ENCODE measurements at places on chromosomes 1 and 21.
A peak's percentile ranks its signal among the peaks of the same experiment; 100 is the strongest.

DNA sequence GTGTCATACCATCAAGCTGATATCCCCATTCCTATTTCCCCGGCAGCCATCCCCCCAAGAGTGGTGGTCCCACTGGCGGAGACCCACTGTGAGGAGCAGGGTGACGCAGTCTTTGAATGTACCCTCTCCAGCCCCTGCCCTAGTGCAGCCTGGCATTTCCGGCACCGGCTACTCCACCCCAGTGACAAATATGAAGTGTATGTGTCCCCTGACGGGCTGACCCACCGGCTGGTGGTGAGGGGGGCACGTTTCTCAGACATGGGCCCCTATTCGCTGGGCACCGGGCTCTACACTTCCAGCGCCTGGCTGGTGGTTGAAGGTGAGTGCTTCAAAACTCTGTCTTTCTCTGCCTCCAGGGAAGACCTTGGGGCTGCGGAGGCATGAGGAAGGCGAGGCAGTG lies 14.4 kb downstream of the IGFN1 start:
- no peak for DNase-seq

DNA sequence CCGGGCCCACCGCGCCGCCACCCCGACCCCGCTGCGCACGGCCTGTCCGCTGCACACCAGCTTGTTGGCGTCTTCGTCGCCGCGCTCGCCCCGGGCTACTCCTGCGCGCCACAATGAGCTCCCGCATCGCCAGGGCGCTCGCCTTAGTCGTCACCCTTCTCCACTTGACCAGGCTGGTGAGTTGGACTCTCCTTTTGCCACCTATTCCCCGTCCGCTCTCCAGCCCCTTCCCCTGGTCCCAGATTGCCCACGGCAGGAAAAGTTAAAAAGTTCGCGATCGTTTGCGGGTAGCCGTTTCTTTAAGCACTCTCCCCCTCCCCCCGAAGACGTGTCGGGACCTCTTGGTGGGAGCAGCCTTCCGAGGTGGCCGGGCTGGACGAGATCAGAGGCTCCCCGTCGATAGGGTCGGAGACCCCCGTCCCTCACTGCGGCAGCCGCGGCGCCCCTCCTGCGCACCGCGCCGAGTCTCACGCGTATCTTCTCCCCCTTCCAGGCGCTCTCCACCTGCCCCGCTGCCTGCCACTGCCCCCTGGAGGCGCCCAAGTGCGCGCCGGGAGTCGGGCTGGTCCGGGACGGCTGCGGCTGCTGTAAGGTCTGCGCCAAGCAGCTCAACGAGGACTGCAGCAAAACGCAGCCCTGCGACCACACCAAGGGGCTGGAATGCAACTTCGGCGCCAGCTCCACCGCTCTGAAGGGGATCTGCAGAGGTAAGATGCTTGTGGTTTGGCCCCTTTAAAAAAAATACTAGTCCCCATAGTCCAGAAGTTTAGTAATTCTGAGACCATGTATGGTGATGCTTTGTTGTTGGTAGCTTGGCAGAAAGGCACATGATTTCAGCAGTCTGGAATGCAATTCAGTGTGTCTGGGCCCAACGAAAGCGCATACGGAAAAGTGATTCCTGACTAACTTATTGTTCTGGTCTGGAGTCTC lies 576 bp downstream of the CCN1 start:
- no peak for DNase-seq

- DNase-seq, result no peak
These were observed 81.5 kb upstream of the KCNJ15 start for GRCh38 chr21:38175306-38175705.

DNA sequence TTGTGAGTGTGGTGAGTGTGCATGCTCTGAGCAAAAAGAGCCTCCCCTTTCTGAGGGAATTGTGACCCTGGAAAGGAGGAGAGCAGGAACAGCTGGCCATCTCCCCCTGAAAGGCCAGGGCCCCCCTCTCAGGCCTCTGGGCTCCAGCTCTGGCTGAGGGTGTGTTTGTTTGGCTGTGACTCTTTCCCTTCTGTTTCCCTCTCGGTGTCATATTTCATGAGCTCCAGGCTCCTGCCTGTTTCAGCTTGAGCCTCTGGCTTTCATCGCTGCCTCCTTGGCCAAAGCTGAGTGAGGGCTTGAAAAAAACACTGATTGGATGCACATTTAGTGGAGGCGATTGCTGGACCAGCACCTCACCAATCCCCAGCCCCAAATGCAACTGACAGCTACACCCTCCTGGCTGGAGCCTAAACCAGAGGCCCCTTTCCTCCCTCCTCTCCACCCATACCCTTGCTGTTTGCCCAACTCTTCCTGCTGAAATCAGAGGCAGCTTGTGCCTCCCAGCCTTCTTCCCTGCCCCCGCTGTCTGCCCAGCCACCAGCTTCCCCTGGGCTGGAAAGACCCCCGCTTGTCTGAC lies 64.1 kb downstream of the DDR2 start:
- no peak for DNase-seq

DNA sequence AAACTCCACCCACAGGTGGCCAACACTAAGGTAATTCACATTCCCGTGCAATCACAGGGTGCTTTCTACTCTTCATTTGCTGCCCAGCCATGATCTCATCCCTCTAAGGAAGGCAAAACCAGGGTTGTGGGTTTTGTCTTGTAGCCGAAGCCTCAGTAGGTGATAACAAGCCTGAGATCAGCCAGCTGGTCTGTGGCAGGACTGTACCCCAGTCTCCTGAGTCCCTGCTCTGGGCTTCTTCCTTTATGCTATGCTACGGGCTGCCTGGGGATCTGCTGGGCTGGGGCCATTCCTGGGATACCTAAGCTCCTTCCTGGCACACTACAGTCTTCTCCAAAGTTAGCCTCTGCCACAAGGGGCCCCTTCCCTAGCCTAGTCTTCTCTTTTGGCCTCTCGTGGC lies 9.8 kb downstream of the PPFIA4 start:
- DNase-seq, result no peak

DNA sequence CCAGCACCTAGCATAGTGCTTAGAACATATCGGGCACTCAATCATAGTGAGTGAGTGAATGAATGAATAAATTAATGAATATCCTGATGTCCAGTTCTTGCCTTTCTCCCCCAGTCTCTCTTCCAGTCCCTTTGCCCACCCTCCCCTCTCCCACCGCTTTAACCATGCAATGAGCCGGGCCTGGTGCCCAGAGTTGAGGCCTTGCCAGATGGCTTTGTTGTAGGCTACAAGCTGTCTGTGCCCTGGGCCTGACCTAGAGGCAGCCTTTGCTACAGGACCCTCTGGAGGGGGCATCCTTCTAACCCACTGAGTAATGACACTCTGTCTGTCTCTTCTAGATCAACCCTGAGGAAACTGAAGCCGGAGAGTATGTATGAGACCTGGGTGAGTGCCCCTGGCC lies 6.9 kb downstream of the CASQ1 start:
- no peak for DNase-seq

DNA sequence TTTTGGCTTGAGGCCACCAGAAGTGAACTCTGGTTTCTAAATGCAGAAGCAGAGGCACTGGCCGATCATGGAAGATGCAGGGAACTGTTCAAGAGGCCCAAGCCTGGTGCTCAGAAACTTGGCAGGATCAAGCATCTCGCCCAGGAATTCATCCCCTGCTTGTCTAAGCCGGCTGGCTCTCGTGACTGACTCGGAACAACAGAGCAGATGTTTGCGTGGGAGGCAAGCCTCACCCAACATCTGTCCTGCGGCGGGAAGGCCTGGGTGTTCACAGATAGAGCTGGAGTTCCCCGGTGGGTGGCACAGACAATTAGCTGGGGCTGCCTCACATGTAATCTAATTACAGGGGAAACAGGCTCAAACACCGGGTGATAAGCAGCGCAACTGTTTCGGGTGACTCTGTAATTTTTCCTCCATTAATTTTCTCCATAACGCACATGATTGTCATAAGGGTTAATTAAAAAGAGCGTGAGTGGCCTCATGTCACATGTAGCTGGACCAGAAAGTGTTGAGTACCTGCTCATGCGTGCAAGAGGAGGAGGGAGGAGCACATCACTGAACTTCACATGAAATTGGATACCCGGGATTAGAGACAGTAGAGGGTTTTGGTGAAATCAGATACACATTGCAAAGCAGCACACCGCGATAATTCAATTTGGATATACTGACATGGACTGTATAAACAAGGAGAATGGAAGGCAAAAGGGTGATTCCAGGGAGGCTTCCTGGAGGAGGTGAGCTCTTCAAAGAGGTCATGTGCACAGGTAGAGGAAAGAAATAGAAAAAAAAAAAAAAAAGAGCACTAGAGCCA lies 180.0 kb downstream of the ETS2 start:
- peak; percentile 13 for DNase-seq

GRCh38 chr1:236164273-236164672 lies 21.9 kb downstream of the GPR137B start:
- no peak for DNase-seq

- DNase-seq, result peak; percentile 60
These were observed 2.1 kb downstream of the TAF12 start for GRCh38 chr1:28640766-28641165.

DNA sequence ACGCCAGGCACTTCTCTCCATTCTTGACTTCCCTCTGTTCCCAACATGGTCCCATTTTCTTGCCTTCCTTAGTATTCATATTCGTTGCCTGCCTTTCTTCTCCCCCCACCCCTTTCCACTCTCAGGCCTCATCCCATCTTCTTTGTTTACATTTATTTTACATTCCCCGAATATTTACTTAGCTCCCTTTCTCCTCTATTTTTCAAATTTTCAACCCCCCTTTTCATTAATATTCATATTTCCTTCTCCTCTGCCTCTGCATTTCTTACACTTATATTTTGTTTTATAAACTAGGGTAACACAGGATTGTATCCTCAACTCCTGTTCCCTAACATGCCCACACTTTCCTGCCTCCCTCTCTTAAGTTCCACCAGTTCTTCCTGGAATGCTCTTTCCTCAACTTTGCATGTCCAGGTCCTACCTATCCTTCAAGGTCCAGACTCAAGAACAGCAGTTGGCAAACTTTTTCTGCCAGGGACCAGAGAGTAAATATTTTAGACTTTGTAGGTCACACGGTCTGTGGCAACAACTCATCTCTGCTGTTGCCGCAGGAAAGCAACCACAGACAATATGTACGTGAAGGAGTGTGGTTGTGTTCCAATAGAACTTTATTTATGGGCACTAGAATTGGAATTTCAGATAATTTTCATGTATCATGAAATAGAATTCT lies 29.8 kb upstream of the A3GALT2 start:
- no peak for DNase-seq

DNA sequence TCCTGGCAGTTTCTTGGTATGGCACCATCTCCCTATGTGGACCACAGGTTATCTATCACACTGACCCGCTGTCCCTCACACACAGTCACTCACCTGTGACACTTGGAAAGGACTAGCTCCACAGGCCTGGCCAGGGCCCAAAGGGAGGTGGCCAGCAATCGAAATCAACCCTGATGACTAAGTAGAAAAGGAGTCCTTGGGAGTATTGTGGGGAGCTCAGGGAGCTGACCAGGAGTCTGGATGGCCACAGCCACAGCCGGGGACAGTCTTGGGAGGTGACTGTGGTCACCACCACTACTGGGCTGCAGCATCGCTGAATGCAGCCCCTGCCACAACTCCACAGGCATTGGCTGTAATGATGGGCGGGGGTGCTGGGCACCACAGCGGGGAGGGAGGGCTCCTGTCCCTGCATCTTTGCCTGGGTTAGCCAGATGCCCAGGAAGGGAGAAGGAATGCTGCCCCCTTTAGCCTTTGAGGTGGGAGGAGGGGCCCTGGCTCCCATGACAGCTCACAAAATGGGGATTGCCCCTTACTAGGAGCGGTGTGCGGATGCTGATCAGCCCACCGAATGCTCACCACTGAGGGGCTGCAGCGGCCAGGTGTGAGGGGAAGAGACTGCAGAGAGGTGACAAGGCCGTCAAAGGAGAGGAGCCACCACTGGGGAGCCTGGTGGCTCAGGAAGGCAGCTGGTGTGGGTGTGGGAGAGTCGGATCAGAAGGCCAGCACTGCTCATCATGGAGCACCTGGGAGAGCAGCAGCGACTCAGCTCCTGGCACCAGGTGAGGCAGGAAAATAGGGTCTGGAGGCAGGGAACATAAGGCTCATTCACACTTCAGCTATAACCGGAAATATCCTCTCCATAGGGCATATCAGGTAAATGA lies 61.3 kb downstream of the H3-3A start:
- DNase-seq, result no peak

DNA sequence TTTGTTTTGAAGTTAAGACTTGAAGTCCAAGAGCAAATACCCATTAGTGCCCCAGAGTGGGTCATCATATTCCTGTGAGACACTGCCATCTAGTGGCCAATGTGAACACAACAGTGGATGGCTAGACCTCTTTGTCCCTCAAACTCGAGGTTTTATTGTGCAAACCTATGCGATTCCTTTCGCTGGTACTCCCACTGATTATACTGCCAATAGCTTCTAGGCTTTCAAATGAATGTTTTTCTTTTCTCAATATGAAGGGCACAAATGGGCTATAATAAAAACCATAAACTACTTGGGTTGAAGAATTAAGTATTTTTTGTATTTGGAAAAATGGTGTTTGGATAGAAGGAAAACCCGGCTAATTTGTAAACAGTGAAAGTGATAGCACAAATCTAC lies 100.4 kb upstream of the ZNF281 start:
- DNase-seq, result peak; percentile 75

DNA sequence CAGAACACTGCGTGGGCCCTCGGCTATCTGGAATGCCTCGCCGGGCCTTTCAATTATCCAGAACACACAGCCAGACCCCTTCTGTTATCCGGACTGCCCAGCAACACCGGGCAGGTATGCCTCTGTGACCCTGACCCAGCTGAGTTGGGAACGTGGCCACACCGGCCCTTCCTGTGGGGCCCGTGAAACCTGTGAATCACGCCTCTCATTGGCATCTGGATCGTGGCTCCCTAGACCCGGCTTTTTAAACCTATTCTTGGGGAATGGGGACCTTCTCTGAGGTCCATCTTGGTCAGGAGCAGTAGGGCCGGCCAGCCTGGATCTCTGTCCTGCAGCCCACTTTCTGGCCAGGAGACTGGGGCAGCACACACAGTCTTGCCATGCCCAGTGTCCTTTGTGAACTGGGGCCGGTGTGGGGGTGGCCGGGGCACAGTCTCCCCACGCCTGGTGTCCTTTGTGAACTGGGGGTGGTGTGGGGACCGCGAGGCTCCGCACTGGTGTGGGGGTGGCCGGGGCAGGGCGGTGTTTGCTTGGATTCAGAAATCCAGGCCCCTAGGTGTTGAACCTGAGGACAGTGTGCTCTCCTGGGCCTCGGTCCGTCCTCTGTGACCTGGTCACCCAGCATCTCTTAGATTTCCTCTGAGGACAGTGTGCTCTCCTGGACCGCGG lies 11.1 kb downstream of the COL18A1 start:
- no peak for DNase-seq

GRCh38 chr1:23421753-23422240 lies 2.8 kb downstream of the TCEA3 start:
- DNase-seq, result no peak

- DNase-seq, result no peak
These were observed 51.6 kb upstream of the SPATA6 start for GRCh38 chr1:48523558-48523957.

- no peak for DNase-seq
These were observed 83.5 kb downstream of the INTS7 start for GRCh38 chr1:211951856-211952255.

GRCh38 chr1:37811027-37811655 lies 3.1 kb upstream of the YRDC start:
- DNase-seq, result peak; percentile 79

Measured in CD4-positive, alpha-beta T cell treated with Interleukin-17A for 1 hour (primary cell).